Ecto neural progenitor cell (in vitro differentiated cells): ENCODE measurements at places on chromosomes 4 and X.

- DNase-seq: no peak
These were observed 23.8 kb downstream of the PPP1R2C start for GRCh38 chrX:42754115-42754514.

DNA sequence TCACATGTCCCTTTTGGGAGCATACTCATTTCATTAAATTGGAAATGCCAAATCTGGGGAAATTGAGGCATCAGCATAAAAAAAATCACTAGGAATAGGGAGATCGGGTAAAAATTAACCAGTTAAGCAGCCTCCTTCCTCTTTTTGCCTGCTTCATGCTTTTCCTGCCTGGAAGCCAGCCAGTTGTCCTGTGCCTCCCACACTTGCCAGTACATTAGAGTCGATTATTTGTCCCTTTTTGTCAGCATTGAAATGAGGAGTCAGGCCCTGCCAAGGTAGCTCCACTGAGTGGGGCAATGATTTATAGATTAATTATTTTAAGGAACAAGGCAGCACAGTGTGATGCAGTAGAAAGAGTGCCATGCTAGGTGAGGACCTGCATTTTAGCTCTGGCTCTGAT lies 55.3 kb downstream of the SH2D1A start:
- no peak for DNase-seq

- DNase-seq: no peak
These were observed 44.4 kb downstream of the UGT2A3 start for GRCh38 chr4:68907245-68907644.

DNA sequence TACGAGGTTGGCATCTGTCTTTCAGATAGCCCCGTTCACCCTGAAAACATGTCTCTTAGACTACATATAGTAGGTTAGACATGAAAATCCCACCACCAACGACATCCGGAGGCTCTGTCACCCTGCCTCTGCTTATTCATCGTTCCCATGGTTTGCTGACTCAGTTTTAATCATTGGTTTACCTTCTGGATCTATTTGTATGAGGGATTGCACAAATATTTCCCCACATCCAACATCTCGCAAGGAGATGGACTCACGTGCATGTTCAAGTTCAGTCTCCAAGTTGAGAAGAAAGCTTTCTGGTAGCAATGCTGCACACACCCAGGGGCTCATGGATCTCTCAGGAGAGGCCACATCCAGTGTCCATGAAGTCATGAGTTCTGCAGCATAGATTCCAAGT lies 10.8 kb downstream of the CETN2 start:
- no peak for DNase-seq

GRCh38 chrX:3044671-3045070 lies 3.4 kb downstream of the ARSF start:
- DNase-seq: no peak
